ENCODE measurements at places on chromosomes 6 and 20.

DNA sequence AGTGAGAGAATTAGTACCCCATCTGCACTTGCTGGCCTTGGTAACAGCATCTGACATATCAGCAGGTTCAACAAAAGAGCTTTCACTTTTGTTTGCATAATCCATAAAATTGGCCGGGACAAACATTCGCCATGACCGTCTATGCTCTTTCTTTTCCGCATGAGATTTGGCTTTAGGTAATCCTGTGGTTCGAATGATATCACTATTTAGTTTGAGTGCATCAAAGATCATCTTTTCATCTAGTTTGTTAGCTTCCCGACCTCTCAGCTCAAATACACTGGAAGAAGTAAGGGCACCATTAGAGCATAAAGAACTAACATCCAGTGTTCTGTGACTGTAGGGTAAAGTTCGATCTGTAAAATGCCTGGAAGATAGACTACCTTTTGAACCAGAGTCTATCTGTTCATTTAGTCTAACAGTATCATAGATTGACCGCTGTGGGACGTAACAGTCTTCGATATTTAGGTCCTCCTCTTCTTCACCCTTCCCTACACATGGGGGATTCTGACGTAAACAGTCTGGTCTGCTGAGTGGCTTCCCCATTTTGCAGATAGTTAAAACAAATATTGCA is 101.6 kb downstream of the DST start:
- peak; percentile 42 for DNase-seq

DNA sequence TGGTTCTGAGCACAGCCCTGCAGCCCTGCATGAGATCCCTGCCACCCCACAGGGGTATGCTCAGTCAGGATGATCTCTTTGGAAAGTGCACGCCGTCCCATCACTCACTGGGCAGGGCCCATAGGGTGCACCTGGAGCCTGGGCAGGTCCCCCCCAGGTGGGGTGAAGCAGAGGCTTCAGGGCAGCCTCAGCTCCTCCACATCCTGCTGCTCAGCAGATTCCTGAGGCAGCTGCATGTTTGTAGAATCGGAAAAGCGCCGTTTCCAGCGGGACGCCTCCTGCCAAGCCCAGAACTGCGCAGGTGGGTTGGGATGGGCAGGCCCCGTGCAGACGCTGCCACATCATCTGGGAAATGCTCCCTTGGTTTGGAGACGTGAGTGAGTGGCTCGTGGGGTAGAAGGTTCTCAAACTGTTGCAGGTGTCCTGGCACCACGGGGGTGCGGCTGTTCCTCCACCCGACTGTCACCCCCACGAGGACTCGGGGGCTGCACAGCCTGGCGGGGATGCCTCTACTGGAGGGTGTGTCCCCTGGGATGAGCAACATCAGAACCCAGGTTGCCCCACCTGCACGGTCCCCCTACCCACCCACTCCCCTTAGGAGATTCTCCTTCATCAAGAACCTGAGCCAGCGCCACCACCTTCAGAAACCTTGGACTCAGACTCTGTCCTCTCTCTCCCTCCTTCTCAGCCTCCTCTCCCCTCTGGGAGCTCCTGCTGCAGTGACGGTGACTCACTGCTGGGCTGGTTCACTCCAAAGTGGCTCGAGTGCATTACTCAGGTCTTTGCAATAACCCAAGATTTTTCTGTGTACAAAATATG is 334.1 kb downstream of the TAF4 start:
- DNase-seq = no peak

DNA sequence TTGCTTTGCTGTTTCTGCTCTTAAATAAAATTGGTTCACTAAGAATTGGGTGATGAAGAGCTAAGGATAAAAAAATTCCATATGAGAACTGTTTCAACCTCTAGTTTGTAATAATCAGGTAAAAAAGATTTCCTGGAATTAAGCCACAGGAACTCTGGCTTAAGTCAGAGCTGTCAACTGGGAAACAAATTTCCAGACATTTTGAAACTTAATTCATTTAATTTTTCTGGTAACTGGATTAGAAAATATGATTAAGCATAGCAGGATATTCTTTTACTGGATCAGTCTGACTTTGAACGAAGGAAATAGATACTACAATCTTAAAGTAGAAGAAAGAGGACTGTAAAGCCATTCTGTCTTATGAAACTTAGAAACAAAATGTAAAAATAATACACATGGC is 1.3 kb upstream of the VIP start:
- DNase-seq = no peak

DNA sequence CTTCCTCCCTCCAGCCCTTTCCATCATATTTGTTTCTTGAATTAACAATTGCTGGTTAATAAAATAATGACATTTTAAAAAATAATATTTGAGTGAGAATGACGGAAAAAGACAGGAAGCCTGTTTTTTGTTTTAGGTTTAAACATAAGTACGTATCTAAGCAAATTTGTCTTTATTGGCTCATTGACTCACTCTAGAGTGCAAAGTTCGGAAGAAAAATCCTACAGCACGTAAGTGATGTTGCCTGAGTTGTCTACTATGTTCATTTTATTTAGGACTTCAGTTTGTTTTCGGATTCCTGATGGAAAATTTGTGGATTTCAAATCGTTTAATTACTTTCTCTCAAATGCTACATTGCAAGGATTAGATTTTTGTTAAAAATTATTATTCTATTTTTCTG is 1435.7 kb upstream of the ADGRB3 start:
- no peak for DNase-seq

DNA sequence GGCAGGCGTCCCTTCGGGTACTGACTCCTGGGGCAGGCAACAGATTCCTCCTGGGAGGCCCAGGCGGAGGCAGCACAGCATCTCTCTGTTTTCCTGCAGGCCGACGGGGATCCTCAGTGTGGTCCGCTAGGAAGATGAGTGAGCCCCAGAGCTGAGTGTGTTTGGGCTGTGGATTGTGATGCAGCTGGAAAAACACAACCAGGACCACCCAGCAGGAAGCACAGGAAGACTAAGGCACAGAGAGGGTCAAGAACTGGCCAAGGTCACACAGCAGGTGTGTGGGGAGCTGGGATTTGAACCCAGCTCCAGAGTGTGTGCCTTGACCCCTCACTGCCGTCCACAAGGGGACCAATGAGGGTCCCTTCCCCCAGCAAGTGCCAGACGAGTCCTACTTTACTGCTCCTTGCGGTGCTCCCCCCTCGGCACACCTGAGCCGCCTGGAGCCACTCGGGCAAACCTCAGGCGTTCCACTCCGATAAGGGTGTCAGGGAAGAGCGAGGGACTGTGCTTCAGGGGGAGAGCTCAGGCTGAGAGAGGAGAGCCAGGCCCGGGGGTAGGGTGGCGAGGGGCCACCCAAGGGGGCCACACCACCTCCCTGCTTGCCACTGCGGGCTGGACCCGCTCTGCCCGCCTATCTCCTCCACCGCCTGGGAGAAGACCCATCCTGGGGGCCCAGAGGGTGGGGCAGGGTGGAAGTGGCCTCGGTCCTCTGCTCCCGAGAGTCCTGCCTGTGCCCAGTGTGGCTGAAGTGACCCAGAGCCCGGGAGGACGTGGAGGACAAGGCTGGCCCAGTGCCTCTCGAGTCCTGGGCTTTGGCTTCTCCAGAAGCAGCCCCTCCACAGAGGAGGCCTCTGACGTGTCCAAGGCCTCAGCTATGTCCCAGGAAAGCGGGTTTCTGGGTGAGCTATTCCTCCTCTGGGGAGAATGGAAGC is 63.3 kb downstream of the YTHDF1 start:
- DNase-seq = no peak

- DNase-seq = no peak
Observed at GRCh38 chr20:41617059-41617901, 897 bp downstream of the CHD6 start.

- DNase-seq = no peak
Observed at GRCh38 chr6:7730784-7731227, 4.9 kb downstream of the BMP6 start.

DNA sequence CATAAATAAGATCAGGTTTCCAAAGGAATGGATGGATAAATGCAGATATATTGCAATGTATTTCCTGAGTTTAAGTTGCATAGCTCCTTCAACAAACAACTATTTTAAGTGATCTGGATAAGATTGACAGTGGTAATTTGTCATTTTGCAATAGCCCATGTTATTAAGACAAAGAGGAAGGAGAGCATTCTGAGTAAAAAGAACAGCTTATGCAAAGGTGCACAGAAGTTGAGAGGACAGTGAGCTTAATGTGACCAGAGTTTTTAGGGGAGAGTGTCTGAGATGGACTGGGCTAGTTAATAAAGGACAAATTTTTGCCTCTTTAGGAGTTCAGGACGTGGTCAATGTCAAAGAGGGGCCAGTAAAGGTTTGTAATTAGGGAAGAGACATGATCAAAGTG is 48.8 kb upstream of the FBXO30 start:
- no peak for DNase-seq

DNA sequence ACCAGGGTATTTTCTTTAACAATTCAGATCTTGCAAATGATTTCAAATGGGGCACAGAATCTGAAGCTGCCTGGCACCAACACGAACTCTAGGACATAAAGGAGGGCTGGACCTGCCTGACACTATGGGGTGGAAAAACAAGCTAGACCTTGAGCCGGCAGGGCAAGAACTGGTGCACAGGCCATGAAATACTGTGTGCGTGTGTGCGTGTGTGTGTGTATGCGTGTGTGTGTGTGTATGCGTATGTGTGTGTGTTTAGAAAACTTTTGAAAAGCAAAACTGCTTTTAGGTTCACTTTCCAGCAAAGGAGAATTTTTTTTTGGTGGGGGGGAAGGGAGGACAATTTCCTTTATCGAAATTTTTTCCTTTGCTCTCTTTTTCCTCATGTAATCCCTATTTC is 11.9 kb upstream of the QKI start:
- DNase-seq = no peak

- DNase-seq = no peak
Observed at GRCh38 chr6:9428421-9429172, 986.3 kb downstream of the TFAP2A start.

GRCh38 chr20:50215101-50215690 is 24.6 kb downstream of the CEBPB start:
- DNase-seq = no peak

GRCh38 chr6:170434117-170434820 is 118.8 kb downstream of the PSMB1 start:
- no peak for DNase-seq

DNA sequence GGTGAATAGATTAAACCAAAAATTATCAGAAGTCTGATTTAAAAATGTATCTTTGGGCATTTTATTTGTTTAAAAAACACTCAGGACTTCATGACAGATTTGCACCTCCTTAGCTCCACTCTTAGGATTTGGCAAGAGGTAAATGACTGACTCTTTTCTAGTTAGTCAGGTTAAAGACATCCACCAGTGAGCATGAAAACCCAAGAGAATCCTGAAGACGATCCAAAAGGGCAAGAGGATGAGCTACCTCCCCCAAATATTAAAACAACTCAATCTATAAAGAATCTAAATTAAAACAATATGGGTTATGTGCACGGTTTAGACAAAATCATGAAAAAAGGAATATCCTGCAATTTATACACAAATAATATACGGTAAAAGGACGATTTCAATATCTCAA is 89.4 kb upstream of the OPRM1 start:
- no peak for DNase-seq
